GM12864 (cell line): ENCODE measurements at places on chromosomes 5 and 9.

- DNase-seq = no peak
Measured at GRCh38 chr5:21918451-21918850, 934.7 kb downstream of the CDH12 start.

- DNase-seq = no peak
Measured at GRCh38 chr9:37453827-37454226, 11.4 kb downstream of the ZBTB5 start.

DNA sequence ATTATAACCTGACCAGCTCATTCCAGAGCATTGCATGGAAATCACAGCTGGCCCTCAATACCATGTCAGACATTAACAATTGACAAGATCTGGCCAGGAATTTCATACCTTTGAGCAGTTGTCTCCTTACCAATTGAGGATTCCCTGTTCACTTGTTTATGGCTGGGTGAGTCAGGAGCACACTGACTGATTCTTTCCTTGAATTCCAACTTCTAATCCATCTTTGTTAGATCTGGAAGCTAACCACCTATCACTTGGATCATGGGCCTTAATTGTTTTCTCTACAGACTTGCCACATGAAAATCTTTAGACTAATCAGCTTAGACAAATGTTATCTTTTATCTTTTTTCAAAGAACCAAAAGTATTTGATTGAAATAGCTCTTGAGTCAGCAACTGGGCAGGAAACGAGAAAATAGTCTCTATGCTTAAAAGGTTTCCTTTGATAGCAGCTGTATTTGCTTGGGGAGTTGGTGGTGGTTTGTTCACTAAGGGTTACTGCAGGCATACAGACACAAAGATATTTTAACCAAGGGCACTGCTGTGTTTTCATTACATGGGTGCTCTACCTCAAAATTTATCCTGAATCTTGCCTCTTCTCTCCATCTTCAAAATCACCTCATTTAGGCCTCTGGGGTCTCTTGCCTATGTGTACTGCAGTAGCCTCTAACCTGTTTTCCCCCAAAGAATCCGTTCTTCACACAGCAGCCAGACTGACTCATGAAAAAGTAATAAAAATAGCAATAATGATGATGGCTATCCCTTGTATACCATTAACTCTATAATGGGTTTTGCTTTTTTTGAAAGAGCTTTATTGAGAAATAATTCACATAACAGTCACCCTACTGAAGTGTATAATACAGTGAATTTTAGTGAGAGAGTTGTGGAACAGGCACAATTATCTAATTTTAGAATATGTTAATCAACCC lies 197.0 kb upstream of the NMUR2 start:
- DNase-seq = no peak

GRCh38 chr5:53368516-53368915 lies 111.9 kb upstream of the FST start:
- no peak for DNase-seq

DNA sequence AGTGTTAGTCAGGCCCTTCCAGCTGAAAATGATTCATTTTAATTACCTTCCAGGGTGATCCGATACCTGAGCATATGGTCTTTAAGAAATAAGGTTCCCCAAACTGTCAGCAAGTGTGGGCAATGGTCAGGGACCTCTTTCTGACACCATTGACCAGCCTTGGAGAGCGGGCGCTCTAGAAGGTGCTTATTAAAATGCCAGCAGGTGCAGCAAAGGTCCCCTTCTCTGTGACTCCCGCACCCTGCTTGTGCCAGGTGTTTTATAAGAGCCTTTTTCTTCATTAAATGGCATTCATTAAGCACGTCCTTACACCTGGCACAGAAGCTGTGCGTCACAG lies 85.3 kb downstream of the MVB12B start:
- no peak for DNase-seq

- no peak for DNase-seq
Measured at GRCh38 chr5:41445937-41446563, 64.4 kb downstream of the PLCXD3 start.

DNA sequence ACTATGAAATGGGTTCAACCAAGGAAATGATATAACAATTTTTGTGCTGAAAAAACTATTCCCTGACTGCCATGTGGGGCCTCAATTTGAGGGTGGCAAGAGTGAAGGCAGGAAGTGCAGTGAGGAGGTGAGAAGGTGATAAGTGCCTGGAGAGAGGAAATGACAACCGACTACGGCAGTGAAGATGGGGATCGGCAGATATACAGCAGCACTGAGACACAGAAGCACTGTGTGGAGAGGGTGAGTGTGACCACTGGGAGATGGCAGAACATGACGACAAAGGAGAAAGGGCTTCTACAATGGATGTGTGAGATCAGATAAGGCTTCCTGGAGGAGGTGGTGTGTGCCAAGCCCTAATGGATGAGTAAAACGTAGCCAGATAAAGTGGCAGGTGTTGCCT lies 271.8 kb downstream of the TRIM32 start:
- no peak for DNase-seq

DNA sequence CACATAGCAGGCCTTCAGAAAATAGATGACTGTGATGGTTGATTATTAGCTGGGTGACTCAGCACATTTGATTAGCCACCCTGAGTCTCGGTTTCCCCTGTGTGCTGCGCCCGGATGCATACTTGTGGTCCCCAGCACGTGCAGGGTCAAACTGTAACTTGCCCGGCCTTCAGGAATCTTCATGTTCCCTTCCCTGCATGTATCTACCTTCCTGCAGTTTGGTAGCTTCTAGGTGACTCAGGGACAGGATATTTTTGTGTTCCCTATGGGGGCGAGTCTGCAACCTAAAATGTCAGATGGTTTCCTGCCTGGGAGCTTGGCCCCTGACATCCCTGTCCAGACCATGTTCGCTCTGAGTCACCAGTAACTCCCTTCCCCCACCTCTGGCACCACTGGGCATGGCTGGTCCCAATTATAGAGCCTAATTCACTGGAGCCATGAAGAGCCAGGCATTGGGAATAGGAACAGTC lies 13.2 kb downstream of the PTGS1 start:
- DNase-seq = no peak

GRCh38 chr5:165076686-165077085 lies 1571.3 kb downstream of the MAT2B start:
- no peak for DNase-seq

DNA sequence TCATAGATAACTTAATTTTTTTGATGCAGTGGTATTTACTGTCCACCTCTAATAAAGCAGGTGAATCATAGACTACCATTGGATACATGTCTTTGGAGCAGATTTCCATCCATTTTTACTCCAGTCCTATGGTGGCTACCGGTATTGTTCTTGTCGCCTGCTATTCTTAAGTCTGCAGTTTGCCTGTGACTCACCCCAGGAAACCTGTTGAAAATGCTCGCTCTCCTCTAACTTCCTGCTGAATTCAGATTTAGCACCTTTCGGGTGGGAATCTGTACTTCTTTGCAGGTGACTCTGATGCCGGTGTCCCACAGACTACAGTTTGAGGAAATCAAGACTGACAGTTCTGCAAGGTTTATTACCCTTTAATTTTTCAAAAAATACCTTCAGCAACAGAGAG lies 58.8 kb upstream of the DHFR start:
- DNase-seq = no peak

DNA sequence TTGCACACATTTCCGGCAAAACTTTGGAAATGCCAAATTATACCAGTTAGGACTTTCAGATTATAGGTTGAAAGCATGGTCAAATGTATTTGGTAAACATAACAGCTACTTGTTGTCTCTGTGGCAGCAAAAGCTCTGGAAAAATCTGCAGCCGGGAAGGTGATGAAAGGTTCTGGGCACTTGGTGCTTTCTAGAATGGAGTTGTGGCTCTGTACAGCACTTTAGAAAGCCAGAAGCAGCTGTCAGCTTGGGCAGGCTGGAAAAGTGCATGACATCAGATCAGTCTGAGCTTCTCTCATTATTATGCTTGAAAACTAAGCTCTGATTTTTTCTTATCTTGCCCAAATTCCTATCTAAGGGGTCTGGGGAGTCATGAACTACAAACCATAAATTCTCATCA lies 118.6 kb upstream of the MAST4 start:
- no peak for DNase-seq

- DNase-seq = no peak
Measured at GRCh38 chr5:108810717-108811116, 63.0 kb downstream of the FER start.

GRCh38 chr9:127451858-127452656 lies 747 bp downstream of the LRSAM1 start:
- no peak for DNase-seq

DNA sequence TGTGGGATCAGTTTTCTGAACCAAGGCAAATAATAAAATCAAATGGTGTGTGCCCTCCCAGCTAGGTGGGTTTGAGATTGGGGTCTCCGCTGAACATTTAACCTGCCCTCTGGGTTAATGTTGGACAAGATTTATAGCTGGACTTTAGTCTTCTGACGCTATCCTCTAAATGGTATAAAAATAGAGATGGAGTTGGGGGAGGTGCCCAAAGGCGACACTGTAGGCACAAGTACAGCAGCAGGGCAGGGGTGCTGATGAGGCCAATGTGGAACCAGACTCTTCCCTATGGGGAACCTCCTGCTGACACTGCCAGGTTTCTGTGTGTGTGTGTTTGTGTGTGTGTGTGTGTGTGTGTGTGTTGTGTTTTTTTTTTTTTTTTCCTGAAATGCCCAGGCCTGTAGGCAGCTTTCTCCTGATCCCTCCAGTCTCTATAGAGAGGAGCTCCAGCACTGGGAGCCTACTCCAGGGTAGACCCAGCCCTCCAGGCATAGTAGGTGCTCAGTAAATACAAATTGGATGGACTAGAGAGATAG lies 37.9 kb downstream of the PCDH1 start:
- no peak for DNase-seq

- DNase-seq = no peak
Measured at GRCh38 chr9:136945333-136946227, 537 bp downstream of the C8G start.

GRCh38 chr9:20295555-20295954 lies 326.7 kb downstream of the MLLT3 start:
- no peak for DNase-seq

GRCh38 chr5:38888041-38888440 lies 42.2 kb downstream of the OSMR start:
- DNase-seq = no peak

DNA sequence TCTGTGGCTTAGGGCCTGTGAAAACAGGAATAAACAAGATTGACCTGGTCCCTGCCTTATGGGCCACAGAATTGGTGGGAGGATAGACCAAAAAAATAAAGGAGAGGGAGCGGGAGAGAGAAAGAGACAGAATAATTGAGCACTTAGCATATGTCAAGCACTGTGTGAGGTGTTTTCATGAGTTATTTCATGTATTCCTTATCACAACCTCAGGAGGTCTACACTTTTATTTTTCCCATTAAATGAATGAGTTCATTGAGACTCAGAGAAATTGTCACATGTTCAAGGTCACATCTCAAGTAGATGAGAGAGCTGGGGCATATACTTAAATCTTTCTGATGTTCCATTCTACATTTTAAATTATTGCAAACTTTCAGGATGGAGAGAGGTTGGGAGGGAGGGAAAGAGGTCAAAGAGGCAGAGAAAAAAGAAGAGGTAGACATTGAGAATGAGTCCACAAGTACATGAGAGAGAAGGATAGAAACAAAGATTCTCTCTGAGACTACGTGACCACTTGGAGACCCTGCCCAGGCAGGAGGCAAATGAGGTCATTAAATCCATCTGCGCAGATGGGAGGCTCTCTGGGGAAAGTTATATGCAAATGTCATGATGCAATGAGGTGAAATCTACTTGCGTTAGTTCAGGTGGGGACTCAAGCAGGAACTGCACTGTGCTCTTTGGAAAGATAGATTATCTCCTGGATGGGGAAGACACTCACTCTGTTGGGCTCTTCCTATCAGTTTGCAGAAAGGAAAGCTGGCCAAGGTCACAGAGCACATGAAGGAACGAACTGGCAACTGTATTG lies 241.5 kb downstream of the PAPPA start:
- no peak for DNase-seq

- DNase-seq = no peak
Measured at GRCh38 chr5:174010365-174010764, 21.4 kb downstream of the C5orf47 start.

DNA sequence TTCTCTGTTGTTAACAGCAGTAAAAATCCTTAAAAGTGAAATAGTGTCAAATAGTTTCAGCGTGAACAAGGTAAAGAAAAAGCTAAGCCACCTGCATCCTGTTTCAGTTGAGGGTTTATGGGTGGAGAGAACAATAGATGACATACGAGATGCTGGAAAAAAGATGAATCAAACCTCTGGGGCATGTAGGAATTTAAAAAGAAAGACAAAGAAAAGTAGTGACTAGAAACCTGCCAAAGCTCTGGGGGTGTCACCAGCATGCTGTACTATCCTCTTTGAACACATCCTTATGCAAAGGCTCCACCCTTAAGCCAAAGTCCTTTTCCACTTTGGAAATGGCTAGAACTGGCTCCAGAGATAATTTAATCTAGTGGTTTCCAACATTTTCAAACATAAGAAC lies 22.2 kb downstream of the SCAI start:
- DNase-seq = no peak

- DNase-seq = no peak
Measured at GRCh38 chr5:20610681-20611080, 622.7 kb upstream of the CDH18 start.

DNA sequence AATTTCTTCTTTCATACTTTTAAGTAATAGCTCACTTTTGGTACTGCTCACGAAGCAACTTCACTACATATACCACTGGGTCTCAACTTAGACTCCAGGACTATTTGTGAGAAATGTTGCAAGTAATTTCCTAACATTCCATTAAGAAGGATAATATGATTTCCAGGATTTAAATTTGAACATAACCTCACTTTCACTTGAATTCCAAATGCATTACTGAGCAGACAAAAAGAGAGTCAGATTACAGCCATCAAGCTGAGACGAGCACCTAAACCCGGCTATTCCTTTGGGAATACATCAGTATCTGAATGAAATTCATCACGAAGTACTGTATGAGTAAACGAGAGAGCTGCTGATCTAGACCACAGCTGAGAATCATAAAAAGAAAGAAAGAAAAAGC lies 47.3 kb downstream of the LIFR start:
- no peak for DNase-seq

GRCh38 chr5:171629628-171630349 lies 155.8 kb upstream of the SMIM23 start:
- no peak for DNase-seq

DNA sequence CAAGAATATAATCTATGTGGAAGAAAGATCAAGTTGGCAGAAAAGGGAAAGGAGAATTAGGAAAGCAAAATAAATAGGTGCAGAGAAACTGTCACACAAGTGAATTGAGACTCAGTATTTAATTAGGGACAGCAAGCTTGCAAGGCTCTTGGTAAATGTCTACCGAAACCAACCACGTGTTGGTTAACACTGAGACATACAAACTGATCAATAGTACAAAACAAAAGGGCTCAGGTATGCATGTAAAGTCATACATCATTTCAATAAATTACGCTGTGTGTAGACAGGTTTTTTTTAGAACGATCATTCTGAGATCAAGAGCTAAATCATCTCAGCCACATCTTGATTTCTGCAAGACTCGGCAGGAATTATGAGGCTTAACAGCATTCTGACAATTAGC lies 225.4 kb downstream of the EBF1 start:
- DNase-seq = no peak

DNA sequence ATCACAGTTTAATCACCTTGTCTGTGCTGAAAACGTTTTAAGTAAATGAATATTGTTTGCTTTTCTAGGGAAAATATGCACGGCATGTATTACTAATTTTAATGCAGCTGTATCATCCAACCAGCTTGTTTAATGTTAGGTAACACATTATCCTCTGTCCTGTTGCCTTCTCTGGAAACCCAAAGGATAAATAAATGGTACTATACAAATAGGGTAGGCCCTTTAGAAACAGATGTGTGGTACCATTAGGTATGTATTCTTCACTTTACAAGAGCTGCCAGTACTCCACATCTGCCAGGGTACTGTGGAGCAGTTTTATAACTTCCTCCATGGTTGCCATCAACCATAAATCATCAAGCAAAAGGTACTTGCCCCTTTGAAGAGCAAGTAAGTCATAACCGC lies 42.9 kb downstream of the FAF2 start:
- DNase-seq = no peak
